MCF 10A (cell line): ENCODE measurements at places on chromosomes 4 and X. TPM values are rescaled to one million over a fixed set of nuclear protein-coding genes. Genes with fewer than 3 reads are reported as not detected.

DNA sequence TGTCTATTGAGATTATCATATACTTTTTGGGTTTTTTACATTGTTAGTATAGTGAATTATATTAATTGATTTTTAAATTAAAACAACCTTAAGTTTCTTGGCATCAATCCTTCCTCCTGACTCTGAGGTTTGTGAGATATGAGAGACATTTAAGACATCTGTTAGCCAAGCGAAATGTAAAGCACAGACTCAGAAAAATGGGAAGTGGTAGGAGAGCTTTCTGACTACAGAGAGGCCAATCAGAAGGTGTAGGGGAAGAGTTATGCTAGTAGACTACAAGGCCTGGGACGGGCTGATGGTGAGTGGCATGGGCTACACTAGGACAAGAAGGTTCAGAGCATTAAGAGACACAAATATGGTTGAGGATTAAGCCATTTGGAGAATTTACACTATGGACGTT lies 255.4 kb downstream of the PRDM5 start:
- DNase-seq: no peak

DNA sequence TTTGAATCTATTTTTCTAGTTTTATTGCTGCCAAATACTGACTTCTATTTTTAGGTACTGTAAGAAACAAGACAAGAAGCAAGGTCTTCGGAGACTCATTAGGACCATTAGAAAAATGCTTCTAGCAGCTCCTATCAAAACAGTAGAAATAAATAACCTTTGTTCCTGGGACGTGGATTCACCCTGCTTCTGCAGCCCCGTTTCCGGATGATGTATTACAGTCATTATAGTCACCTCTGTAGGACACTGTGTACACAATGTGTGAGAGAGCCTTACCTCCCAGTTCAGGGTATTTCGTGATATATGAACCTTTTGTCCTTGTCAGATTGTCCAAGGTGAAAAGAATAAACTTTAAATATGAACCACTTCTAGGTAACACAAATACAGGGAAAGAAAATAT lies 484.0 kb upstream of the TECRL start:
- no peak for DNase-seq

DNA sequence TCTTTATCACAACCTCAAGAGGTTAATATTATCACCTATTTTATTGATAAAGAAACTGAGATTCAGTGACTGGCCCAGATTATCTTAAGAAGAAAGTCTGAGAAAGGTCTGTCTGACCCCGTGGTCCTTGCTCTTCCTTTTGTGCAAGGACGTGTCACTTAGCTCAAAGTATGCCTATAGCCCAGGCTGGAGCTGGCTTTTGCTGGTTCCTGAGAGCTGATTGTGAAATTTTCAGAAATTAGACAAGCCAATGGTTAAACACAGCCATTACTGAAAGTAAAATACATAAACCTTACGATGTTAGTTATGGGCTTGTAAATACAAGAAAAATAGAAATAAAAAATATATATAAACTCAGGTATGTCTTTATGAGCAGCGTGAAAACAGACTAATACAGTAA lies 70.1 kb downstream of the CHRNA9 start:
- DNase-seq: no peak

DNA sequence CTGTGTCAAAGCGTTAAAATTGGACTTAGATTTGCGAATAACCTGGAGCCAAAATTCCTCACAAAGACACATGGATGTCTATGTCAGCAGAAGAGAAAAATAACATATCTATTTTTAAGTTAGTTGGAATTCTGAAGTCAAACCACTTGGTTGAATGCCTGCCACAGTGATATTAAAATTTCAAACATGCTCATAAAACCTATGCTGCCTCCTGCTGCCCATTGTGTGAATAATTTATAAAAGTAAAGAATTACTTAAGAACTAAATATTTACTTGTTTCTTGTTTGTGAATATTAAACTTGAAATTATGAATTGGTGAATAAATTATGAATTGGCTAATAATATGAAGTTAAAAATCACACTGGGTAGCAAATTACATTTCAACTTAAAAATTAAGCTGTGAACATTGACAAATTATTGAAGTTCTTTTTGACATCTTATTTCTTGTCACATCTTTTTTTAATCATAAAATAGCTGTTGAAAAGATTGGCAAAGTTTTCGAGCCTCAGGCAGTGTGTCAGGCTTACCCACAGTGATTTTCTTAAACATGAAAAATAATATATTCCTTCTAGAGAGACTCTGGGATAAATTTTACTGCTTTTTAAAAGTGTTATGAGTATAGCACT lies 35.4 kb downstream of the FABP2 start:
- peak; percentile 64 for DNase-seq

DNA sequence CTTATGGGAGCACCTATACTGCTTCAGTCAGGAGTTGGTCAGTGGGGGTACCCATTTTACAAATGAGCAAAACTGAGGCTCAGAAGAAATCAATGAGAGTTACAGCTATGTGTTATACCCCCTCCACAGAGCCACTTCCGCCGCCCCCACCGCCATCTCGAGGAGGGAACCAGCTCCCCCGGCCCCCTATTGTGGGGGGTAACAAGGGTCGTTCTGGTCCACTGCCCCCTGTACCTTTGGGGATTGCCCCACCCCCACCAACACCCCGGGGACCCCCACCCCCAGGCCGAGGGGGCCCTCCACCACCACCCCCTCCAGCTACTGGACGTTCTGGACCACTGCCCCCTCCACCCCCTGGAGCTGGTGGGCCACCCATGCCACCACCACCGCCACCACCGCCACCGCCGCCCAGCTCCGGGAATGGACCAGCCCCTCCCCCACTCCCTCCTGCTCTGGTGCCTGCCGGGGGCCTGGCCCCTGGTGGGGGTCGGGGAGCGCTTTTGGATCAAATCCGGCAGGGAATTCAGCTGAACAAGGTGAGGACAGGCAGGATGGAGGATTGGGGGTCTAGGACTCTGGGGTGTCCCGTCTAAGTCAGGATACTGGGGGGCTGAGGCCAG lies 5.0 kb downstream of the WAS start:
- no peak for DNase-seq

- no peak for DNase-seq
Measured at GRCh38 chr4:27835851-27836250, 975.2 kb downstream of the STIM2 start.

DNA sequence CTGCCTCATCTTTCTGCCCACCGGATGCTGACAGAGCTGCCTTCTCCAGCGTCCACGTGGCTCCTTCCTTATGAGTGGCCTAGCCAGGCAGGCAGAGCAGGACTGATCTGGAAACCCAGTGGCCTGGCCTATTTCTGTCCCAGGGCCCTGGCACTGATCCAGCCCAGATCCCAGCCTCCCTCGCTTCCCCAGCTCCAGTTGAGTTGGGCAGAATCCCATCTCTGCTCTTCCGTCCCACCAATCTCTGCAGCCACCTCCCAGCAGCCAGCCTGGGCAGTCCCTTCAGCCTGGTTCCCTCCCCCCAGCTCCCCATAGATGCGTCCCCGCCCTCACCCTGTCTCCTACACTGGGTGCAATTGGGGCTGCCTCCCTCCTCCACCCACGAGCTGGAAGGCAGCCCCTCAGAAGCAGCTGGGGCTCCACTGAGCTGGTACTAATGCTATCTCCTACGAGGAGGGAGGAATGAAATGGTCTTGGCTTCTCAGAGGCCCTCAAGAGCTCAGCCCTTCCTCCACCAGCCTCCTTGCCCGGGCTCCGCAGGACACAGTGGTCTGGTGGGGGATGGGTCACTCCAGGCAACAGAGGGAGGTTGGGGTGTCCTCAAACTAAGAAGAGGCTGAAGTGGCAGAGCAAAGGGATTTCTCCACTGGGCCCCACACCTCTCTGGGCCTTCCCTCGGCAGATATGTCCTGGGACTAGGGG lies 94.2 kb downstream of the PJA1 start:
- DNase-seq: no peak

DNA sequence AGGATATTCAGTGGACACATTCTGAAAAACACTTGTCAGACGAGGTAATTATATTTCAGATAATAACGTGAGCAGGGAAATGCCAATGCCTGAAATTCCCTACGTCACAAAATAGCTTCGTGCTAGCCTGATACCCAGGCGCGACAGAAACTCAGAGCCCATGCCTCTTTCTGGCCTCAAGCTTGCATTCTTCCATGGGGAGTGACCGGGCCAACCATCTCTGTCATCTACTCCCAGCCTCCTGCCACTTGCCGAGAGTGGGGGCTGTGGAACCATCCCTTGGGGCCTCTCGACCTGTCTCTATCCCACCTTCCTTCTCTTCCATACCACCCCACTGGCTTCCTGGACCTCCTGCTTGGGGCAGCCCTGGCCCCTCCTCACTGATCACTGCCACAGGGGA lies 34.5 kb upstream of the CDKN2AIP start:
- DNase-seq: no peak

DNA sequence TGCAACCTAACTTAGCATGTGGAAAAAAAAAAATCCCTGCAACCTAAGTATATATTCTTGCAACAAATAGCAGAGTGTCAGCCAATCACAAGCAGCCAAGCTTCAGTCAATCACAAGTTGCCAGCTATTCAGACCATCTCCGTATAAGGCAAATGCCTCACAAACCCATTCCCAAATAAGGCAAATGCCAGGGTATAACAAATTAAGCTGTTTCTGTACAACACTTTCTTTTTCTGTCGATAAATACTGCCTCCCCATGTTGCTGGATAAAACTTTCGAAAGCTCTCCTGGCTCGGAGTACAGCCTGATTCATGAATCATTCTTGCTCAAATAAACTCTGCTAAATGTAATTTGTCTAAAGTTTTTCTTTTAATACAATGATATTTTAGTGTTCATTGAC lies 460.7 kb upstream of the SMIM31 start:
- no peak for DNase-seq

DNA sequence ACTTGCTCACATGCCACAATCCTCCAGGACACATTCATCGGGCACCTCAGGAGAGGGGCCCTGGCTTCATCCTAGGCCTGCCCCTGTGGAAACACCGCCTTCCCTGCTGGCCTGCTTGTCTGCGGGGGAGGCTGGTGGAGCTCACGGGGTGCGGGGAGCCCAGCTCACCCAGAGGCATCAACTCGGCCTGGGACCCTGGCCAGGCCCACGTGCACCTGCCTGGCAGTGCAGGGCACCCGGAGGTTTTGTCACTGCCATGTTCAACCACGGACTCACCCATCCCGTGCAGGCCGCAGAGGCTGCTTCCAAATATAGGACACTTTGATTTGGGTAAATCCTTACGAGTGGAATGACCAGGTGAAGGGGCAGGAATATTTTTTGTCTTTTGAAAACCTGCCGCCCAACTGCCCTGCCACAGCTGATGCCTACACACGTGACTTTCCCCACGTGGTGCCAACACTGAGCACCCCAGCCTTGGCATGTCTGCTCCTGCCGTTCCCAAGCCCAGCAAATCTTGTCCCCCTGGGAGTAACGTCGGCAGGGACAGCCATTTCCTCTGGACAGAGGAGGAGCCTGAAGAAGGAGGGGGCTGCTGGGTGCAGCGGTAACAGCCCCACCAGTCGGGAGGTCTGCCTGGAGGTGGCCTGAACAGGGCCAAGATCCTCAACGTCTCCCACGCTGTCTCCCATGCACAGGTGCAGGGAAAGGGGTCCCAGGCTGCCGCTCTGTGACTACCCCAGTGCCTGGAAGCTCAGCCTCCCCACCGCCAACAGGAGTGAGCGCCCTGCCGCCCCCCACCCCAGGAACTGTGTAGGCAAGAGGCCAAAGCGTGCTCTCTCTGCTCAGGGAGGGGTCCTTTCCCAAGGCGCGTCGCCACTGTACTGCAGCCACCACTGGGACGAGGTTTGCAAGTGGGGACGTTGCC lies 8.5 kb downstream of the MXD4 start:
- DNase-seq: no peak

DNA sequence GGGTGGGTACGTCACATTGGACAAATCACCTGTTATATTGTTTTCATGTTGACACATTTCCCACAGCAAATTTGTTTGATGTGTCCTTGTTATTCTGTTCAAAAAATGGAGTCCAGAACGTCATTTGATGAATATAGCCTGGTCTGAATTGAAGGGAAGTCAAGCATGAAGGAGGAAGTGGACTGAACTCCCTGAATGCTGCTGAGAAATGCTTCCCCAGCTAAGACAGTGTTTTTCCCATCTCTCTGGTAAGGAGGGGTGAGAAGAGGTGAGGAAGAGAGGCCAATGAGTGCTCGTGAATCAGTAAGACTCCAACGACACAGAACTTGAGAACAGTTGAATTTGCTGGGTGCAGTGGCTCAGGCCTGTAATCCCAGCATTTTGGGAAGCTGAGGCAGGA lies 127.4 kb downstream of the RBM47 start:
- no peak for DNase-seq

GRCh38 chr4:95627709-95628108 lies 78.9 kb upstream of the UNC5C start:
- DNase-seq: no peak

- DNase-seq: peak; percentile 62
Measured at GRCh38 chrX:129726307-129727111, 12.3 kb upstream of the XPNPEP2 start.

- DNase-seq: no peak
Measured at GRCh38 chrX:38917954-38918353, 116.7 kb downstream of the MID1IP1 start.

DNA sequence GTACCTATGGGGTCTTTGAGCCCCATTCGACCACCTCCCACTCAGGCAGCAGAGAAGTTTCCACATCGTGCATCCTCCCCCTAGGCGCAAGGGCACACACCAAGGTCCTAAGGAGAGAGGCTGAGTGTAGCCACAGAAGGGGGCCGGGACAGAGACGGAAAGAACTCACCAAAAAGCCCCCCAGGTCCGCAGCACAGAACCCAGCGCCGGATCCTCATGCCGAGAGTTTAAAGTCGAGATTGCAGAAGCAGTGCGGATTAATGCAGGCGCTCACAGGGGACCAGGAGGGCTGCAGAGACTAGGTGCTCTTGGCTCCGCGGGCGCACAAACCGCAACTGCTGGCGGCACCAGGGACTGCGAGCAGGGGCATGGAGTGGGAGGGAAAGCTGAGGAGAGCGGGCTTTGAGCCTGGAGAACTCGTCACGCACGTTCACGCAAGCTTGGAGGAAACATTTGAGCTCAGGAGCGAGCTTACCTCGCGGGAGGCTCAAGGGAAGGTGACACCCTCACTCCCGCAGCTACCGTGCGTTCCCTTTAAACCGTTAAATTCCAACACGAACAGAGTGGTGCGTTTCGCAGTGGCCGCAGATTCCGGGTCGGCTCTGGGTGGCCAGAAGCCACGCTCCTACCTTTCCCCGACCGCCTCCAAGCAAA lies 8.5 kb downstream of the NKX3-2 start:
- no peak for DNase-seq

The FAM241A gene
- 8.2 and 10.9 TPM in 2 replicates for total RNA-seq

The MED28 gene
- 31.8 and 32.1 TPM in 2 replicates for total RNA-seq

The REPS2 gene
- total RNA-seq: 6.9 and 8.1 TPM in 2 replicates

The GPAT3 gene
- 0.30 and 0.56 TPM in 2 replicates for total RNA-seq

The RBM46 gene
- 0.21 and 0.29 TPM in 2 replicates for total RNA-seq

The BBS12 gene
- total RNA-seq: 4.7 and 8.3 TPM in 2 replicates

The SUPT20HL2 gene
- total RNA-seq: not detected in 2 replicates
